ENCODE measurements at places on chromosomes 6 and 20.

DNA sequence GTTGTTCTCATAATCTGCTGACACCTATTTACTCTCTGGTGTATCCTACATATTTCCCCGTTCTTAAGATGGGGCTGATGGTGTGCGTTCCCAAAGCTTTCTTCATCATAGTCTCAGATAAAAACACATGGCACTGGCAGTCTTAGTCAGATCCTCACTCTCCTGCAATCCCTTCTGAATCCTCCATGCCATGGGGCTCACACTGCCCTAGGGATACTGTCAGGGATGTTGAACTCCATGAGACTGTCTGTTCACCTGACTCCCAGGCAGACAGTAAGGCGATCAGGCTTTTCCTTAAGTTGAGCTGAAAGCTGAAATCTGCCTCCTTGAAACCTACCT lies 76.0 kb downstream of the SLX4IP start:
- DNase-seq: no peak

DNA sequence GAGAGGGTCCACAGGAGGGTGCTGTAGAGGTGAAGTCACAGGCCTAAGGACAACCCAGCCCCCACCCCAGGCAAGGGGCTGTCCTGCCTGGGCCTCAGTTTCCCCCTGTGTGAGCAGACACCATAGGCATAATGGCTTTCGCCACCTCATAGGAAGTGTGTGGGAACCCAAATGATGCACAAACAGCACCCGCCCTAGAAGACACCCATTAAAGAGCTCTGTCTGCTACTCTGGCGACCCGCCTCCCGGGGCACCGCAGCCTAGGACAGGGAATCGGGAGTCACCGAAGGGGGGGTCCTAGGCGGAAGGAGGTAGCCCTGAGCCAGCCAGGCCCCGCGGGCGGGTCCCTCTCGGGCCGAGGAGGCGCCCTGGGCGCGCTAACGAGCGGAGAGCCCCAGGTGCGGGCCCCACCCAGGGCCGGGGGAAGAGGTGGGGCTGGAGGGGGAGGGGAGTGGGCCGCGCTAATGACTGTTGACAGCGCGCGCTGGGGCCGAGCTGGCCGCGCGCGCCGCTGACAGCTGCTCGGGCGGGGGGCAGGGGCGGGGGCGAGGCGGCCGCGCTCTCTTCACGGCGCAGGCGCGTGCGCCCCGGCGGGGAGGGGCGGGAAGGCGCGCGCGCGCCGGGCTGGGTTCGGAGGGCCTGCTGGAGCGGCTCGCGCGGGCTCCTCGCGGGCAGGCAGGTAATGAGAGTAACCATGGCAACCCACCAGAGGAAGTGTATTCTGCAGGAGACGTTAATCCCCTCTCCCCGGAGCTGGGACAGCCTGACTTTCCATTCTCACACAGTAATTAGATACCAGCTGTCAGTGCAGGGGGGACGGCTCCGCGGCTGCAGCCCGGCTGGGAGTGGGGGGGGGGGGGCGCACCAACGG lies 48.9 kb downstream of the NOL4L start:
- no peak for DNase-seq

DNA sequence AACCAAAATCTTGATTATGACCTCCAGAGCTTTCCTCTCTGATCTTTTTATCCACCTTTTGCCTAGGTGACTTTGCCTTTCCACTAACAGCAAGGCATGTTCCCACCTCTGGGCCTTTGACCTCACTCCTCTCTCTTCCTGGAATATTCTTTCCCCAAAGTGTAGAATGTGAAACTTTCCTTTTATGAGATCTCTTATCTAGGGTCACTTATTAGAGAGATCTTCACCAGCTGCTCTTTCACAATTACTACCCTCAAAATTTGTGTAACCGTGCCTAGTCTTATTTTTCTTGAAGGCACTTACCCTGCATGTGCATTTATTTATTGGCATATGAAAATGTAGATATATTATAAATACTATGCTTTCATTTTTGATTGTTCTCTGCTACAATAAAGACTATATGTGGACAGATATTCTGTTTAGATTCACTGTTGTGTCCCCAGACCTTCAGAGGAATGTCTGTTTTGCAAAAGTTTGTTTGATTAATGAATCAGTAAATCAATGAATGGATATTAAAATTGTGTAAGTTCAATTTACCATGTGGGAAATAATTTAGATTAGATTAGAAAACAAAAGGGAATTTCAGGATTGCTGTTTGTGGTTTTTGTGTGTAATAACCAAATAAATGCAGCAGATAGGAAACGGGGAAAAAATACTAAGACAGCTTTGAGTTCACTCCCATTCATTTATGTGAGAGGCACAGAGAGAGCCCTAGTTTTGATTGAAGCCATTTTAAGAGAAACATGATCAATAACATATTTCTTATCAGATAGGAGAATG lies 207.0 kb downstream of the ADGB start:
- DNase-seq: no peak

- DNase-seq: no peak
Measured at GRCh38 chr6:118886641-118887040, 7.3 kb upstream of the ASF1A start.

DNA sequence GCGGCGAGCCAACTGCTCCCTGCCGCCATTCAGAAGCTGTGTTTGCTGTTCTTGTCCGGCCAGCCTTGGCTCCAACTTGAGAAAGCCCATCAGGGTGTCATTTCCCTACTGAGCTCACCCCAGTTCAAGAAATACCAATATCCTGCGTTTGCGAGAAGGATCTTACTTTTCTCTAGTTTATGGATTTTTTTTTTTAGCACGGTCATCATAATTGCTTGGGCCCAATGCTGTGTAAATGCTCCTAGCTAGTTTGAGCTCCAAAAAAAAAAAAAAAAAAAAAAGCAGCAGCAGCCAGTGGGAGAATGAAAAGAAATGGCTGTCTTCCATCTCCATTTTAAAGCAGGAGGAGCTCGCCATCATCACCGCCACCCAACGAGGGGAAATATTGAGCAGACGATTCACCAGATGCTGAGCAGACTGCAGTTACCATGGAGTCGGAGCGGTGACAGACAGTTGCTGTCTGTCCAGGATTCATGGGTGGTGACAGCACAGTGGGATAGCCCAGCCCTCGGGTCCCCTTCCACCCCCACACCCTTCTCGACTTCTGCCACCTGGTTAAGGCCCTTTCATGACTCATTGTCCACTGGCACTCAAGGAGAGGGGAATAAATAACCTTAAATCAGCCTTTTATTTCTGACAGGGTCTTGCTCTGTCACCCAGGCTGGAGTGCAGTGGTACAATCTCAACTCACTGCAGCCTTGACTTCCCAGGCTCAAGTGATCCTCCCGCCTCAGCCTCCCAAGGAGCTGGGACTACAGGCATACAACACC lies 132.4 kb upstream of the SNX9 start:
- no peak for DNase-seq

DNA sequence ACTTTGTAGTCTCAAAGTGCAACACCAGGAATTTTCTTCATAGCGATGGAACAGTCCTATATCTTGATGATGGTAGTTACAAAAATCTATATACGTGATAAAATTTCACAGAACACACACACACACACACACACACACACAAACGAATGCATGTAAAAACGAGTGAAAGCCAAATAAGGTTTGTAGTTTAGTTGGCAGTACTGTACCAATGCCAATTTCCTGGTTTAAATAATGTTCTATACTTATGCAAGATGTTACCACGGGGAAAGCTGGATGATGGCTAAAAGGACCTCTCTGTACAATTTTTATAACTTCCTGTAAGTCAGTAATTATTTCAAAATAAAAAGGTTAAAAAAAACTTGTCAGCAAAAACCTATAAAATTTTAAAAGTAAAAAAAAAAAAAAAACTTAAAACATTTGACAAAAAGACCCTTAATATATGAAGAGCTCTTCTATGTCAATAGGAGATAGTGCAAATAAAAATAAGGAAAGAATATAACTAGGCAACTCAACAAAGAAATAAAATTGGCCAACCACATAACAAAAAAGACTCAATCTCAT lies 37.6 kb downstream of the PDSS2 start:
- no peak for DNase-seq

GRCh38 chr6:125853168-125853567 lies 62.4 kb downstream of the NCOA7 start:
- DNase-seq: no peak

- no peak for DNase-seq
Measured at GRCh38 chr6:6703699-6704098, 115.2 kb downstream of the LY86 start.

GRCh38 chr20:5316188-5317158 lies at the start of gene PROKR2:
TSS of gene PROKR2 (minus strand) at chr20:5316954. CDS start at chr20:5314369, 2,585 bp downstream.
- DNase-seq: peak; percentile 27

DNA sequence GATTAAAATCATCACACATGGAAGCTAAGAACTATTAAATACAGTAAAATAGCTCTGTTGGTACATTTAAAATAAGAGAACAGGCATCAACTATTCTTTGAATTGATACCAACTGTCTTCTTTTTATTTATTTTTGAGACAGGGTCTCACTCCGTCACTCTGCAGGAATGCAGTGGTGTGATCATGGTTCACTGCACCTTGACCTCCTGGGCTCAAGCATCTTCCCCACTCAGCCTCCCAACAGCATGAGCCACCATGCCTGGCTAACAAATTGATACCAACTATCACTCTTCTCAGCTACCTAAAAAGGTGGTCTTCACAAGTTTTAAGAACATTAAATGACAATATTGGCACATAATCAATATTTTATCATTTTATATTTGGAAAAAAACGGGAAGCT lies 7.8 kb upstream of the PNISR start:
- no peak for DNase-seq

DNA sequence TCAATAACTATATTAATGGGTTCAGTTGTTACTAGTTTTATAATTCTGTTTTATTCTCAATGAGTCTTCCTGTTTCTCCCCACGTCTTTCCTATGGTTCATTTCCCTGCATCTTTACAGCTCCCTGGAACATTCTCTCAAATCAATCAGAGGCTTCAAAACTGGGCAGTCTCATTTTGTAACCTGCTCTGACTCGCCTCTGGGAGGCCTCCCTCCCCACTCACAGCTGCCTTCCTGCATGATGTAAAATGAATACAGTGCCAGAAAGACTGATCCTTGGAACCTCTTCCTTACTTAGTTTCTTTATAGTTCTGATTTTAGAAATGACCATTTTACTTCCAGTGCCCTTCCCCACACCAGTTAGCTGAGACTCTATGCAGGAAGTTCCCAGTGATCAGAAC lies 103.9 kb downstream of the ESR1 start:
- DNase-seq: no peak
